ENCODE measurements at places on chromosomes 2 and 18.

DNA sequence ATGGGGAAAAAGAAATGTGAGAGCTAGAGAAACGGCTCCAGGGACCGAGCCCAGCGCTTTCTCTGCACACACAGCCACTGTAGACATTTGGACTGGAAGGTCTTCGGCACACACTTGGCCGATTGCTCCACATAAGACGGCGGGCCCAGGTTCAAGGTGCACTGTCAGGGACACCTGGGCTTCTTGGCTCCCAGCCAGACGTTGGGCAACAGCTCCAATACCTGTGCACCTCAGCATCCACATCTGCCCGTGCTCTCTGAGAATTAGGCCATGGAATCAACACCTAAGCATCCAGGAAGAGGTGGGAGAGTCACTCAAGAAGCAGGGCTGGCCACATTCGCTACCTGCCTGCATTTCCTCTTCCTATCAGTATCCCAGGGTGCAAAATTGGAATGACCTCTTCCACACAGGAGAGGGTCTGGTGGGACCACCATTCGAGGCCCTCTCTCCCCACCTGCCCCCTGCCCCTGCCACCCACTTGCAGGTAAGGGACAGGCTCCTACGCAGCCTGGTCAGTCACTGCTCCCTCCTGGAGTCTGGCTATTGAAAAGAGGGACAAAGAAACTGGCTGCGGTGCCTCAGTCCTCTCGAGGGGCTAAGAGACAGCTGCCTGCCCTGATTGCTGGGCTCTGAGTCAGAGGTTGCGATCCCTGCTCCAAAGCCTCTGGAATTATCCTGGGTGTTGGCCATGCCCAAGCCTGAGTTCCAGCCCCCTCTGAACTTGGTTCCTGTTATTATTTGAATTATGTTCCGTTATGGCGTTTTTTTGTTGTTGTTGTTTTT lies 40.1 kb upstream of the TAF1B start:
- DNase-seq: no peak

DNA sequence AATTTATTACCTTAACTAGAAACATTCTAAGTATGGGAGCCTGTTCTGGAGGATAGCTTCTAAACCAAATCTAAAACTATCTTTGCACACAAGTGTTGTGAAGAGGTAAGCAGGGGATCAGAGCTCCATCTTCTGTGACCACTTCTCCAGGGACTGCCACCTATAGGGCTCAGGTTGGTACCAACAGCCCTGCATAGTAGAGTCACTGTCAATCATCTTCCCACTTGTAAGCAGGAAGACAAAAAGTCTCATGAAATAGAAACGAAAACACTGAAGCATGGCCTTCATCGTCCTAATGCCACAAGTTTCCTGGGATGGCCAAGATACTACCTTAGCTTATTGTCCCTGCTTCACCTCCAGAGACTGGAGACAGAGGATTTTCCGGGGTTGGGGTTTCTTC lies 43.8 kb downstream of the KANSL3 start:
- no peak for DNase-seq

- no peak for DNase-seq
Measured at GRCh38 chr18:33957707-33958106, 267.0 kb downstream of the NOL4 start.

- DNase-seq: no peak
Measured at GRCh38 chr2:232865165-232865564, 4.9 kb upstream of the SNORC start.

GRCh38 chr2:207045531-207045930 lies 106.2 kb downstream of the CPO start:
- DNase-seq: no peak

DNA sequence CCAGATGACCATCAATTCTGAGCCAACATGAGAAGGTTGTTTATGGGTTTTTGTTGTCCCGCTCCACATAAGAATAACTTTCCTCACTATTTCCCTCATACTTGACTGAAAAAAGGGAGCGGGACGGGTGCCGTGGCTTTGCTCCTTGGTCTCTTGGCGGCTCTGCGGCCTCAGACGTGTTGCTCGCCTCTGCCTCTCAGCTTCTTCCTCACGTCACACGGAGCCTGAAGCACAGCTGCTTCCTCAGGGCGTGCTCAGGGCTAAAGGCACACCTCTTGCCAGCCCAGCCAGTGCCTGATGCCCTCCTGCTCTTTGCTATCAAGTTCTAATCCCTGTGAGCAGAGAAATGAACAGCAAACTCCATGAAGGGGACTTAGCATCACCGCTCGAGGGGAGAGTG lies 17.9 kb upstream of the ID2 start:
- DNase-seq: no peak

DNA sequence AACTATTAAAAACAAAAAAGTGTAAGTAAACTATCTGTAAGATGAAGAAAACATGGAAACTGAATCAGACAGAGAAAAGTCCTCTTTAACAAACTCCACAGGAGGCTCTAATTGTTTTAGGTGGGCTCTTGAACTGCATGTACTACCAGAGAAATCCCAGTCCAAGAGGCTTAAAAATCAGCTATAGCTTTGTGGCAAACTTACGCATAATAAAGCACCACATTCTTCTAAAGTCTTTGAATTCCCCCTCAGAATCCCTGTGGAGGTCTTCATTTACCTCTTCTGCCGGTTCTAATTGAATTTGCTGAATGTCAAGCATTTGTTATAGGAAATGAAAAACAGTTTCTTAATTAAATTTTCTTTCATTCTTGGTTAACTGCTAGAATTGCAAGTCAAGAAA lies 40.8 kb downstream of the CHN1 start:
- DNase-seq: no peak

DNA sequence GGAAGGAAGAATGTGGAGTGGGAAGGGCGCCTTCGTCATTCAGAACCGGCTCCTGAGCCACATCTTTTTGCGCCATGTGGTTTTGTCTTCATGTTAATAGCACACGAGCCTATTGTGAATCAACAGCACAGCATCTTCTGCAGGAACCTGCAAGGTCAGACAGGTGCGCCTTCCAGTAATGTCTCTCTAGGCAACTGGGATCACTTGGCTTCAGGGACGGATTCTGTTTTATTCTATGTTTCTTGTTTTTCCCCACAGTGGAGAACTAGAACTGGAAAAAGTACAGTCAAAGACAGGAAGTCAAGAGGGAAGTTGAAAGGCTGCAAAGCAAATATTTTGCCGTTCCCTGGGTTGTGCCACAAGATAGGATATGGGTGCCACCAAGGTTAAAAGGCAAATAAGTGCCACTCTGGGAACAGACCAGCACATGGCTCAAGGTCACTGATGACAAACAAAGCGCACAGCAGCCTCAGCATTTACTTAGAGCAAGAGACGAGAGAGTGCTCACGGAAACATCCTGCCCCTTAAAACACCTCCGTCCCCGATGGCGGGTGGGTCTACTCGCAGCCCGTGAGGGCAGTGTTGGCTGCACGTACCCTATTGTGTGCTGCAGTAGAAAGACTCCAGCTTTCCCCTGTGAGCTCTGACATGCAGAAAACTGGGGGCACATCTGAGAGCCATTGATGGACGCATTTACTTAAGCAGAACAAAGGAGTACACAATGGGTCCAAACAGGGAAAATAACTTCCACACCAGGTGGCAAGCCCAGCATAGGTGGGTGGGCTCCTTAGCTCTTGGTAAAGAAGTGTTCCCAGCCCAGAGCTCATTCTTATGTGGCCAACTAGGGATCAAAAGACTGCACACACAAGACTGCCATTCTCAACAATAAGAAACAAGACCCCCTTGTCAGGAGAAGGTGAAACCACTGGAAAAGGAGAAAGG lies 107.2 kb upstream of the PARD3B start:
- DNase-seq: no peak

DNA sequence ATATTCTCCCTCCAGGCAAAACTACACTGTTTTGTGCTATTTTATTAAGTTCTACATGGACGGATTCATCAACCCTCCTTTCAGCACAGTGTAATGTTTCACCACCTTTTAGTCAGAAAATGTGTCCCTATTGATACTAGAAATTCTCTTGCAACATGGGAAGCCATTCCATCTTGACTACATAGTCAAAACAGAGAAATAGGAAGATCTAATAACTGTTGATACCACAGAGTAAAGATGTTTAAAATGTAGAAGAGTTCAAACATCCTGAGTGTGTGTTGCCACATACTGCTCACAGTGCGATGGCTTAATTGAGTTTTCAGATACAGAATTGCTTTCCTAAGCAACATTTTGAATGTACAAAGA lies 492.2 kb upstream of the RAB12 start:
- DNase-seq: no peak

- no peak for DNase-seq
Measured at GRCh38 chr2:64394153-64394552, 59.8 kb upstream of the LGALSL start.

DNA sequence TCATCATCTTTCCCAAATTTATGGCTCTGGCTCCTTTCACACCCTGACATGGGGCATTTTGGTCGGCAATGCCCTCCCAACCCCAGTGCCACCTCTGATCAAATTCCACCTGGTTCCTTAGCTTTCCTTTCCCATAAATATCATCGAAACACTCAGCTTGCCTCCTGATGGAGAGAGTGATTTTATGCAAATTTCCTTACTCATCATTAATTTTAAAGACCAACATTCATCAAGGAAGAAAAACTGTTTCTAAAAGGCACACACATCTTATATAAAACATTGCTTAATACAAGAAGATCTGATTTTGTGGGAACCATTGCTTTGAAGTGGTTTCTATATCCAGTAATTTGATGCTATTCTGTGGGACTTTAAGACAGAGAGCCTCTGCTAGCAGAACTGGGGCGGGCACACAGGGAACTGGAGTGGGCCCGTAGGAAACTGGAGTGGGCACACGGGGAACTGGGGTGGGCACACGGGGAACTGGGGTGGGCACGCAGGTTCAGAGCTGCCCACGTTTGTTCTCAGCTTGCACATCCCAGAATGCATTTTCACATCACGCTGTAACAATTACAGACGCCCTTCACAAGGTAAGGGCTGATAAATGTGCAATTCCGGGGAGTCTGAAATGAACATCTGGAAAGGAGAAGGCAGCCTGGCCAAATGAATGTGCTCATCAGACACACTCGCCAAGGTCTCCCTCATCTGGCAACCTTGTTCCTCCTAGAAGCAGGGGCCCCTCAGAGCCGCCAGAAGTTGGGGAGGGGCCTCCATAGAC lies 174.2 kb downstream of the RTP5 start:
- DNase-seq: no peak

DNA sequence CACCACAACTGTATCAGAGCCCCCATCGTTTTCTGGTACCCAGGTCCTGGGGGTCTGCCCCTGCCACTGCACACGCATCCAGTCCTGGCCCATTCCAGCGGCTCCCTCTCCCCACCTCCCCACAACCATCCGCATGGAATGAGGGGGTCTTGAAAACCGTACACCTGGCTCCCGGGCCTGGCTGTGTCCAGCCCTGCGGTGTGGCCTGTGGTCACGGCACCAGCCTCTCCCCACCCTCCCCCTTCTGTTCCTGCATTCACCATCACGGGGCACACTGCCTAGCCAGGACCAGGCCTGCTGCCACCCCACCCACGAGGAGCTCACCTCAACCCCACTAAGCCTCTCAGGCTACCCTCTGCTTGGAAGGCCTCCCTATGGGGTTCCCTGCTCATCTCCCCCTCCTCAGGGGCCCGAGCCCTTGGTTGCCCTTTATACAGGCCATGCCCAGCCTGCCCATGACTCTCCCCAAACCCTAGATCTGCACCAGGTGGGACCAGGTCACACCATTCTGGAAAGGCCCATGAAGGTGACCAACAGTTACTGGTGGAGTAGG lies 11.4 kb downstream of the GPR35 start:
- DNase-seq: no peak

DNA sequence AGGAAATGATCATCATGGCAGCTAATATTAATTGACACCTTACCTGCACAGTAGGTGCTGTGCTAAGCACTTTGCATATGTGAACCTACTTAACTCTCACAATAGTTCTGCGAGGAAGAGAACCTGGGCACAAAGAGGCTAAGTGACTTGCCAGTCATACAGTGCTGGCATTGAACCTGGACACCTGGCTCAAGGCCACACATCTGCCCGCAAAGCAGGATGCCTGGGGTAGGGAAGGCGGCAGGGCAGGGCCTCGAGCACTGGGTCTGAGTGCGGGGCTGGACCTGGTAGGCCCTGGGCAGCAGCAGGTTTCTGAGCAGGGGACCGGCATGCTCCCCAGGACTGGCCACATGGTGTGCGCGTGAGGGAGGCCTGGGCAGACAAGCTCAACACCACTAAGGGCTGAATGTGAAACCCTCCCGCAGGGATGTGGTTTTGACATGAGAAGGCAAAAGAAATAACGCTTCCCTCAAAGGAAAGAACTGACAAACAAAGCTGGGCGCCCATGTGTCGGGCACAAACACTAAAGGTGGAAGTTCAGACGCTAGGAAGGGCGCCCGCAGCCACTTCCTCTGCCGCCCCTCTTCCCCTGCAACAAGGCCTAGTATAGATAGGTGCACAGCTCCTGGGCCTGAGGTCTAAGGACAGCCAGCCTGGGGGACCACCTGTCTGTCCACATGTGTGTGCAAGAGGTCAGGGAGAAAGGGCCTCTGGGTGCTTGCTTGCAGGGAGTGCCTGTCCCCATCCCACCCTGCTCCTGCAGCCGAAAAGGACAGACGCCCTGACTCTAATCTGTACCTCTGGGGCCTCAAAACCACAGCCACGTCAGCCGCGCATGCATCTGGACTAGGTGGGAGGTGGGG lies 92.5 kb downstream of the ZFP36L2 start:
- DNase-seq: no peak

DNA sequence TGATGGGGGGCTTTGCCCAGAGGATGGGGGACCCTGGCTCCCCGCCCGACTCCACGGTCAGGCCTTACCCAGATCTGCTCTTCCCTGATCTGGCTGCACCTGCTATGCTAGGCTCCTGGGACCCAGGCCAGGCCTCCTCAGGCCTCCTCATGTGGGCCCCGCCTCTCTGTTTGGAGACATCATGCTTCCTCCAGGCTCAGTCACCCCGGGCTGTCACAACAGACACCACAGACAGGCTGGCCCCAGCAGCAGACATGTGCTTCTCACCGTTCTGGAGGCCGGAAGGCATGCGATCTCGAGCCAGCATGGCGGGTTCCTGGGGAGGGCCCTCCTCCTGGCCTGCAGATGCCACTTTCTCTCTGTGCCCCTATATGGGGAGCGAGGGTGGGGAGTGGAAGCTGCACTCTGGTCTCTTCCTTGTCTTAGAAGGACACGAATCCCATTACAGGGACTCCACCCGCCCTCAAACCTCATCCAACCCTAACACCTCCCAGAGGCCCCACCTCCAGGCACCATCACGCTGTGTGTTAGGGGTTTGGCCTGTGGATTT lies 10.8 kb upstream of the NEU4 start:
- DNase-seq: no peak

All from cortex of kidney (tissue), 1 donor.